Osteoblast (primary cell): ENCODE measurements at places on chromosomes 3 and 15. TPM values are rescaled to one million over a fixed set of nuclear protein-coding genes. Genes with fewer than 3 reads are reported as not detected.

Gene ZPLD1
- under 0.01 TPM in 1 of 2 replicates, not detected in the other for total RNA-seq

DNA sequence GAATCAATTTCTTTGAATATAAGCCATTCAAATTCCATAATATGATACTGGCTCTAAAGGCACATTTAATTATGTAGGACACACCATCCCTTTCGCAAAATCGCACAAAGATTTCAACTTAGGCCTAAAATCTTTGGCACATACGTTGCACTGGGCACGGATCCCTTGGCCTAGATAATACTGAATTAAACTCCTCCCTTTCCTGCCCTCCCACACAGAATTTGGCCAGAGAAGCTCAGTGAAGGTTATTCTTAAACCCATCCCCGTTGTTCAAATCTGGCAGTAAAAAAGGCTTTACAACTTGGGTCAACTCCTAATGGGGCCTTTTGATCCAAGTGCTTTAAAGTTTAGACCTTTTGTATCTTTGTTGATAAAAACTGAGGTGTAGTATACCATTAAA, 247.2 kb downstream of the PTPRG start:
- peaks cover 16% of the 10 kb centered on the region for H3K4me1 ChIP-seq
- no peak for DNase-seq
- no peak overlapping the region for H3K27ac ChIP-seq
- H3K4me3 ChIP-seq = no peak overlapping the region

DNA sequence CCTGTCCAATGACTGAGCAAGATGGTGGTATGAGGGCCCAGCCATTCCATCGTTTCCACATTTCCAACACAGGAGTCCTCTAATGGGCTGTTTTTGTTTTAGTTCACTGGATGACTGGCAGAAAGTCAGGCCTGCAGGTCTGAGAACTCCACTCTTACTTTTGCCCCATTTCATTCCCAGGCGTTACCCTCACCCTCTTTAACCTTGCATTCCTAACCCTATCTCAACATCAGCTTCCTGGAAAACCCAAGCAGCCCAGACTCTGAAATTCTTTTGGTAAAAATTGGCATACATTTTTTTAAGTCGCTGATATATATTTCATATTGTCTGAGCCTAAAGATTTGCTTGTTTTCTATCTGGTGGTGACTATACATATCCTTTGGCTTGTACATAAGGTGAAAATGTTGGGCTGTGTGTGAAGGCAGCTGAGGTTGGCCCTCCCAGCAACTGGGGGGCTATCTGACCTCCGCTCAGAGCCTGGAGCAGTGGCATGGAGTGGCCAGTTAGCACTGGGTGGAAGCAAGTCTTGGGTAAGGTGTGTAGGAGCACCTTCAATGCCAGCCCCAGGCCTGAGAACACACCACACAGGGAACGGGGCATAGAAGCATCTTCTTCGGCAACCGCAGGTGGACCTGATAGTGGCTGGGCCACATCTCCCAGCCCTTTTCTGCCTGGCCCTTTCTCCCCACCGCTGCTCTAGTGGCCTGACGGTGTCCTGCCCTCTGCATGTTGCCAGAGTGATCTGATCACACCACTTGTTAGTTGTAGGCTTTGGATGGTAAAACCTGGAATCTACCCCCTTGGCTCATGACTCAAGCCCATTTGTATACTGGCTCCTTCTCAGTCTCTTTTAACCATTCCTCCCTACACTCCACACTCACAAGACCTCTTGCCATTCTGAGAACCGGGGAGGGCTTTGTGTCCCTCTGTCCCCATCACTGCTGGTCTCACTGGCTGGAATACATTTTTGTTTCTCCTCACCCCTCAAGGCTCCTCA, 50.0 kb downstream of the AMOTL2 start:
- no peak overlapping the region for H3K4me3 ChIP-seq
- H3K4me1 ChIP-seq = peaks cover 52% of the 10 kb centered on the region
- no peaks in the 10 kb centered on the region for H3K27me3 ChIP-seq
- no peak overlapping the region for H3K27ac ChIP-seq

Gene CHRM5
- under 0.01 TPM in 2 replicates for total RNA-seq

DNA sequence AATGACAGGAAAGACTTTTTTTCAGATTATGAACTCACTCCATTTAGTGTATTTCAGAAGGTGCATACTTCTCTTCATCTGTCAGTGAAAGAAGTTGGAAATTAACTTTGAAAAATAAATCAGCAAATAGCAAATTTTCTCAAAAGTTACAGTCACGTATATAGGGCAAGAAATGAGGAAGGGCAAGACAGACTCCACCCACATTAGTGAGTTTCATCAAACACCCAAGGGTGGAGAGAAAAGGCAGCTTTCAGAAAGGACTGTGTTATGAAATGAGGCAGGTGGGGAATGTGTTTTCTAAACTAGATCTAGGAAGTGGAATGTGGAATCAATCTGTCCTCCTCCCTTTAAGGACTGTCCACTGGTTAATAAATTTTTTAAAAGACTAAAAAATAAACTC, 2.9 kb downstream of the SLC22A13 start:
- H3K27me3 ChIP-seq = no peaks in the 10 kb centered on the region
- H3K4me1 ChIP-seq = no peaks in the 10 kb centered on the region
- H3K4me3 ChIP-seq = no peak overlapping the region
- H3K36me3 ChIP-seq = no peaks in the 10 kb centered on the region

GRCh38 chr3:53865732-53866499, 16.0 kb downstream of the ACTR8 start:
- H3K27ac ChIP-seq = no peak overlapping the region
- DNase-seq = no peak
- H3K27me3 ChIP-seq = no peaks in the 10 kb centered on the region
- H3K36me3 ChIP-seq = peaks cover 50% of the 10 kb centered on the region

DNA sequence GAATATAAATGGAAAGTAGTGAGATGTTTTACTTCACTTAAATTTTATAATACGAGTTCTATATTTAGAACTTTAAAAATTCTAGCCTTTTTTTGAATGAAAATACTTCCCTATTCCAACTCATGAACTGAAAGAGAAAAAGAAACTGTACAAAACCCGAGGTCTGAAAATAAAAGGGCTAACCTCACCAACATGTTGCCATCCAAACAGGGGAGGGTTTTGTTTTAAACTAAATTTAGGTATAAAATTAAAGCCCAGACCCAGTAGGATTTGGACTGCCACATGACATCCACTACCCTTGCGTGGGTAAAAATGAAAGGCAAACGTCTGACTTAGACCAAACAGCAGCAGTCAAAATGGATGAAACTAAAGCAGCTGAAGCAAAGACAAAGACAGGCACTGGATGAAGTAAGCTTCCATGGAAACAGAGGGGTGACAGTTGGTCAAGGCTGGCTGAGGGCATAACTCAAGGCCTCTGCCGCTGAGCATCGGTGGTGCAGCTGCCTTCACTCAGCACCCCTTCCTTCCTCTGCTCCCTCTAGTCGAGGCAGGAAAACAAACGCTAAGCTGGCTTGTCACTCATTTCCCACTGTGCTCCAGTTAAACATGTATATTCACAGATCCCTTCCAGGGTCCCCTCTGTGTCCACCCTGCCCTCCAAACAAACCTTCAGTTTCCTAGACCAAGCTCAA, 58.1 kb downstream of the TM4SF4 start:
- H3K36me3 ChIP-seq = no peaks in the 10 kb centered on the region
- DNase-seq = no peak
- H3K27ac ChIP-seq = peak overlapping the region; percentile 63
- peaks cover 62% of the 10 kb centered on the region for H3K4me1 ChIP-seq
- no peaks in the 10 kb centered on the region for H3K27me3 ChIP-seq

DNA sequence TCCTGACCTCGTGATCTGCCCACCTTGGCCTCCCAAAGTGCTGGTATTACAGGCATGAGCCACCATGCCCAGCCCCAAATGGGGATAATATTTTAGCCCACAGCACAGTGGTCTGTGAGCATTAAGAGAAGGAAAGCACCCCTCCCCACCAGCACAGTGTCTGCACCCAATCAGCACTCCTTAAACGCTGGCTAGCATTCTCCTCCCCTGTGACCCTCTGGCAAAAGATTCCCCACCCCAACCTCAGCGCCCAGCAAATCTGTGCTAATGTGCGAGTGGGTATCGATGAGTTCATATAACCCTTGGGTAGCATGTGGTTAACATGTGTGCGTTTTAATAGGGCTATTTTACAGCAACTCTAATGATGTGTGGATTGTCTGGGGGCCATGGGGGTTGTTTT, 18.3 kb upstream of the EPHB3 start:
- H3K4me3 ChIP-seq = no peak overlapping the region
- H3K36me3 ChIP-seq = no peaks in the 10 kb centered on the region
- DNase-seq = no peak
- H3K4me1 ChIP-seq = no peaks in the 10 kb centered on the region
- H3K27me3 ChIP-seq = peaks cover 31% of the 10 kb centered on the region

DNA sequence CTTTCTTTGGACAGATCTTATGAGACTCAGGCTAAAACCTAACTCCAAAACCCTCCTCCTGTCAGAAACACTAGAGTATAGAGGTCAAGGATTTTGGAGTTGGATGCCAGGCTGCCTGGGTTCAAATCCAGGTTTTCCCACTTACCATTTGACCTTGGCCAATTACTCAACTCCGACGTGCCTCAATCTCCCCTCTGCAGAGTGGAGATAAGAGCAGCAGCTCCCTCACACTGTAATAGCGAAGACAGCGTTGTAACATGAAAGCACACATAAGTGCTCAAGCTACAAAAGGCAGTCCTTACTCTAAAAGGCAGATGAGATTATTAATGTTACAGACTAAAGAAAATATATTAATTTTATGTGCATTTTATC, 90.1 kb downstream of the IGF2BP2 start:
- peaks cover 64% of the 10 kb centered on the region for H3K4me1 ChIP-seq
- no peaks in the 10 kb centered on the region for H3K27me3 ChIP-seq
- no peaks in the 10 kb centered on the region for H3K36me3 ChIP-seq

DNA sequence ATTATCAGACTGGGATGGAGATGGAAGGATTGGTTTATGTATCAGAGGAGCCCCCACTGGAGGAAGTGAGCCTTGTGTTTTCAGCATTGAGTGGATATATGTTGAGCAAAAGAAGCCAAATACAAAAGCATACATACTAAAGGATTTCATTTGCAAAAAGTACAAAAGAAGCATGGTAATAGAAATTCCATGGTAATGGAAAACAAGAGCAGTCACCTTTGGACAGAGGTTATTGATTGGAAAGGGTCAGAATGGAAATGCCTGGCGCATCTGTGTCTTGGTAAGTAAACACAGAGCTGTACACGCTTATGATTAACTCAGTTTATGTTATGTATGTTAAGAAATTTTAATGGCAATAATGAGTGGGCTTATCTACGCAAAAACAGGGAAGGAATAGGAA, 72.7 kb downstream of the DHX36 start:
- no peak for DNase-seq
- no peak overlapping the region for H3K4me3 ChIP-seq
- no peaks in the 10 kb centered on the region for H3K27me3 ChIP-seq
- H3K36me3 ChIP-seq = peaks cover 14% of the 10 kb centered on the region
- no peaks in the 10 kb centered on the region for H3K4me1 ChIP-seq

Gene ARHGAP31
- total RNA-seq = 41.5 and 56.5 TPM in 2 replicates

Gene ZBTB11
- total RNA-seq = 22.8 and 23.3 TPM in 2 replicates

DNA sequence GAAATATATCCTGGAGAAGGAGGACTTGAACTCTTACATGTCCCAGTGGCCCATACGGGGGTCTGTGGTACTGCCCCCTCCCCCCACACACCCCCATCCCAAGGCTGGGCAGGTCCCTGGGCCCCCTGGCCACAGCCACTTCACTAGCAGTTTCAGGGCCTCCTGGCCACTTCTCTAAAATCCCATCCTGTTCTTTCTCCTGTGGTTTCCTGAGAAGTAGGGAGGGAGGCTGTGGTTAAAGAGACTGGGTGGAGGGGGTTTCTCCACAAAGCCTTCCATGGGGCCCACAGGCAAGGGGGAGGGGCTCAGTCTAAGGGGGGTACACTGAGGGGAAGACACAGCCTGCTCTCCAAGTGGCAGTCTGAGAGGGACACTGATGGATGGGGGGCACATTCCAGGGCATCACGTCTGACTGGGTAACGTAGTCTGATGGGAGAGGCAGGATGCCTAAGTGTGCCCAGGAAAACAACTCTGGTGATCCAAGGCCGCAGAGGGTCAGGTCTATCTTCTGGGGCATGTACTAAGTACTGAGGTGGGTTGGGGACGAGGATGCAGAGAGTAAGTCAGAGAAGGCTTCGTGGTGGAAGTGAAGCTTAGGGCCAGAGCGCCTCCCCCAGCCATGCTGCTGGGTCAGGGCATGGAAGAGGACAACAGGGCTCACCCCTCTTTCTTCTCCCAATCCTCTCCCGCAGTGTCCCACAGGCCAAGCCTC, 48.0 kb upstream of the C15orf39 start:
- H3K27ac ChIP-seq = no peak overlapping the region
- no peaks in the 10 kb centered on the region for H3K36me3 ChIP-seq
- H3K4me1 ChIP-seq = peaks cover 3% of the 10 kb centered on the region
- no peak for DNase-seq
- no peaks in the 10 kb centered on the region for H3K27me3 ChIP-seq
- H3K4me3 ChIP-seq = no peak overlapping the region

Gene EPHB1
- 0.36 and 1.5 TPM in 2 replicates for total RNA-seq

- H3K27me3 ChIP-seq = no peaks in the 10 kb centered on the region
- H3K4me1 ChIP-seq = peaks cover 11% of the 10 kb centered on the region
- no peak overlapping the region for H3K4me3 ChIP-seq
- peak; percentile 50 for DNase-seq
Measured at GRCh38 chr15:57500979-57501576, 90.6 kb upstream of the MYZAP start.

Gene FMN1
- 9.0 and 11.2 TPM in 2 replicates for total RNA-seq
